ENCODE measurements at places on chromosomes 11 and 22.

DNA sequence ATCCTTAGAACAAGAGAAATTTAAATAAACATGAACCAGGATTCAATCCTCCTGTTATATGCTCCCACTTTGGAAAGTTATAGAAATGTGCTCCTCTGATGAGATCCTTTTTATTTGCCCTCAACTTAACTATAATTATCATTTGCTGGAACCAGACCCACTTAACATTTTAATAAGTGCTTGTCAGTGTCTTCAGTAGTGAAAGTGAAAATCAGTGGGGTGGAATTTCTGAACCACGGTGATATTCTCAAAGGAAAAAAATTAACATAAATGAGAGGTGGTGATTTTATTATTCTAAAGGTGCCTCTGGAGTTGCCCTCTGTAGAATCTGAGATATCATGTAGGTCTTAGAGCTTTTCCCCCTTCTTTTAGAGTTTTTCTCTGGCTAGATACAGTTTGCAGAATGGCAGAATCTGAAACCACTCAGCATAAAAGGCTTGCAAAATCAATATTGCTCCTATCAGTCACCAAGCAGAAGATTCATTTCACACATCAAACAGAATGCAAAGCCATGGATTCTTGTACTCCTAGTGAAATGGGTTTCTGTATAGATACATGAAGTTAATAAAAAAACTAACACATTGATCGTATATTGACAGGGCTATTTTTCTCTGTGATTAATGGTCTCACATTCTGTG is 213.2 kb downstream of the LUZP2 start:
- DNase-seq, result no peak

GRCh38 chr11:59152312-59152951 is 9.8 kb downstream of the FAM111A start:
- DNase-seq, result no peak

GRCh38 chr11:107547961-107548360 is 17.6 kb downstream of the ALKBH8 start:
- DNase-seq, result no peak

- no peak for DNase-seq
Measured at GRCh38 chr22:44172370-44173108, 8.2 kb upstream of the PARVG start.

DNA sequence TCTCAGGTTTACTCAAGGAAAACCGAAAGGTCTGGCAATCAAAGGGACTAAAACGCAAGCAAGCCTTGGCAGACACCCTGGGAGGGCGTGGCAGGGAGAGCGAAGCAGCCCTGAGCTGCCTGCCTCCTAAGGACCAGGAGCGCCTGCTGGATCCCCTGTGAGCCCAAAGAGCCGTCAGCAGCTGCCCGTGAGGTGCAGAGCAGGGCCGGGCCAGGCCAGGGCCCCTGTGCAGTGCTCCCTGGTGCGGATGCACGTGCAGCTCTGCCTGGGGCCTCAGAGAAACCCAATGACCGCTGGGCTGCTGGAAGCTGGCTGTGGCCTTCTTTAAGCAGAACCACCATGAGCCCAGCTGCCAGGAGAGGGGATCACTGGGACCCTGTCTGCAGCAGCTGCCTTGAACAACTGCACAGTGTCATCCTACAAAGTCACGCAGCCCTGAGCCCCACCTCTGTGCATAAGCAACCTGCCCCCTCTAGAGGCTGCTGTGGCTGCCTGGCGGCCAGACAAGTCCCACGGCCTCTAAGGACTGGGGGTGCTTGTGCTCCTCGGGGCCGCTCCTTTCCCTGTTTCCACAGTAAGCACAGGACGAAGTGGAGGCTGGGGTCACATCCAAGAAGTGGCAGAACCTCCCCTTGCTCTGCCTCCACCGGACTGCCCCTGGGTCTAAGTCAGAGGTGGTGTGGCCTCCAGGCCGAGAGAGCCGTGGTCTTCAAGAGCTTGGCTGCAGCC is 29.1 kb upstream of the COMT start:
- DNase-seq, result no peak

DNA sequence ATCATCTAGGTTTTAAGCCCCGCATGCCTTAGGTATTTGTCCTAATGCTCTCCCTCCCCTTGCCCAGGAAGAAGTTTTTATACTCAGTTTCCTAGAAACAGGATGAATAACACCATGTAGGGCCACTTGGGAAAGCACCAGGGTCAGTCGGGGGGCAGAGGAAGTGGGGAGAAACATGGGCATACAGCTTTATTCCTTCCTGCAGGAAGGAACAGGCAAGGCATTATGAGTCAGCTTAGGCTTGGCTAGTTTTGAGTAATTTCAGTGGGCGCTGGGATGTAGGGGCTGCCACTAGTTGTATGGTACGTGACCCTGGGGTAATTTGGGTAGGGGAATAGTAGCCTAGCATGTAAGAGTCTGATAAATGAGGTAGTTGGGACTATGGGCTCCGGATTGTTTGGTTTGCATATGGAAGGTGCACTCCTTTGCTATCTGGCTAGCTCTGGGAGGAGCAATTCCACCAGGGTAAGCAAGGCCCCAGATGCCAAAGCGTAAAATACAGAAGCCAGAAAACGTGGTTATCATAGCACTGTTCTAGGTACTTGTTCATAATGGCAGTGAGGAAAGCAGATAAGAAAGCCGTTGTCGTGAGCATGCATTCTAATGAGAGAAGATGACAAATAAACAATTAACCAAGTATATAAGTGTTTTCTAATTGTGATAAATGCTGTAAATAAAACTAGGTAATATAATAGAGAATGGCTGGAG is 24.8 kb downstream of the ACER3 start:
- no peak for DNase-seq

DNA sequence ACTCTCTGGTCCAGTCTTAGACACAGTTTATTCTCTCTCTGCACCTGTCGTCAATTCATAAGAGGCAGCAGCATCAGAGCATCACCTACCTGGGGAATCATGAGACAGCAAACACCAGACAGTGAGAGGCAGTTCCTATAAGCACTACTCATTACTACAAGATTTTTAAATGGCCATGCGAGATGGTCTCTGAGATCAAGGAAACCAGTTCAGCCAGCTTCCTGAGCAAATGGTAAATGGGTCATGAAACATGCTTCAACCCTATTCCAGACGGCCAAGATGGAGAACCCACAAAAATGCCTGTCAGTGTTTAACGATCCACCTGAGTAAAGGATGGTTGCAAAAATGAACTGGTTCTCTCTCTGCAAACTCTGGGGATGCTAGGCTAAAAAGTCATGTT is 52.9 kb downstream of the SYTL2 start:
- DNase-seq, result no peak

GRCh38 chr22:27880778-27881394 is 38.2 kb downstream of the PITPNB start:
- DNase-seq, result no peak

Measured in cortex of kidney (tissue), 1 donor.